HS-5 (cell line): ENCODE measurements at places on chromosomes 2 and 18.

DNA sequence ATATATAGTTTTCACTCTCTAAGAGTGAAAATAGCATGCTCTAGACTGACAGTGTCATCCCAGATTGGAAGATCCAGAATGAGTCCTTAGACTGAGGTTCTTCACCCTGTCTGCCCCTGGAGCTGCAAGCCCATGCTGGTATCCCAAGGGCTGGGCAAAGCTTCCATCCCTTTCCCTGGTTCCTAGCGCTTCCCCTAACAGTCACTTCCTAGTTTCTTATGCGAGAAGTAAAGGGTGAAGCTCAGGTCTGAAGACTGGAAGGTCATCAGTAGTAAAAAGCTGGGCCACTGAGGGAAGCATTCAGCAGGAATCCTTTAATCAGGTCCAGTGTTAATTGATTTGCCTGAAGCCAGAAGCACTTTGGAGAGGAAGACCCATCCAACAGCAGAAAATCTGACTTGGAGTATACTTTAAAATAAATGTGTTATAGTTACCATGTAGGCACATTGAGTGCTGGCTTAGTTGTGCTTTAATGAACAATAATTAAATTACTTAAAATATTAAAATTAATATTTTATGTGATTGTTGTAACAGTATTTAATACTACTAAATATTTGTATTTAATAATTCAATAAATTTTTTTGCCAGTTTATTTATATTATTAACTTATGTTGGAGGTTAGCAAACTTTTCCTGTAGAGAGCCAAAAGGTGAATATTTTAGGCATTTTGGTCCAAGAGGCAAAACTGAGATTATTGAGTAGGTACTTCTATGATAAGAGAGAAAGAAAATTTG is 237.9 kb downstream of the FHOD3 start:
- DNase-seq = no peak

GRCh38 chr18:51120809-51121596 is 76.5 kb downstream of the MEX3C start:
- no peak for DNase-seq

DNA sequence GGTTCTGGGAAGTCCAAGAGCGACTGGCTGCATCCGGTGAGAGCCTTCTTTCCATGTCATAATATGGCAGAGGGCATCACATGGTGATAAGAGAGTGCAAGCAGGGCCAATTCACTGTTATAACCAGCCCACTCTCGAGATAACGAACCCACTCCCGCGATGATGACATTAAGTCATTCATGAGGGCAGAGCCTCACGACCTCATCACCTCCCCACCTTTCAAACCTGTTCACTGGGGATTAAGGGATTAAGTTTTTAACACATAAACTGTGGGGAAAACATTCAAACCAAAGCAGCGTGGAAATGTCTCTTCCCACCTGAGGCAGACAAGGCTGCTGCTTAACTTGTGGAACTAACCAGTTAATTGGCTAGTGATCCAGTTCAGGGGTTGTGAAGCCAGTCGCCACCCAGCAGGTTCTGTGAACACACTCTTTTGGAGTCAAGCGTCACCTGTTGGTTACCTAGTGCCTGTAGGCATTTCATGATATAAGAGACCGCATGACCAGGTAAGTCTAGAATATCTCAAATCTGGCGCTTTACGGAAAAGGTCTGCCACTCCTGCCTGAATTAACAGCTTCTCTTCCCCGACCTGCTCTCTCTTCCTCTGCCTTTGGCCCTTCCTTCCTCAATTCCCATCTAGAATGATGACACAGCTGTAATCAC is 54.3 kb downstream of the EDAR start:
- no peak for DNase-seq

GRCh38 chr18:44889111-44889510 is 208.4 kb downstream of the SETBP1 start:
- no peak for DNase-seq

DNA sequence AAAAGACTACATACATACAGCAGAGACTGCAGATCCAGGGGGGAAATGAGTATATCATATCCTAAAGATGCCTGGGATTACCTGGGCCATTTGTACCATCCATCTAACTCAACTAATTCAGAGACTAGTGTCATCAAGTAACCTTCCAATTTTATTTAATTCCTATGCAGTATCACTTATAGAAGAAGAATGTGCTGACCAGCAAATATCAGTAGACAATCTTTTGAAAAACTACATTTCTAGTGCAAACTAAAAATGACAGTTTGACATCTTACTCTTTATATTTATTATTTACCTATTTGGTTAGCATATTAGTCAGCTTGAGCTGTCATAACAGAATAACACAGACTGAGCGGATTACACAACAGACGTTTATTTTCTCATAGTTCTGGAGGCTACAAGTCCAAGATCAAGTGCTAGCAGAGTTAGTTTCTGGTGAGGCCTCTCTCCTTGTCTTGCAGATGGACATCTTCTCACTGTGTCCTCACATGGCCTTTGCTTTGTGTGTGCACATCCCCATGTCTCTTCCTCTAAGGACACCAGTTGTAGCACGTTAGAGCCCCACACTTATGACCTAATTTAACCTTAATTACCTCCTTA is 47.0 kb downstream of the NCKAP5 start:
- no peak for DNase-seq

GRCh38 chr2:108594982-108595464 is 60.8 kb downstream of the LIMS1 start:
- DNase-seq = peak; percentile 93

DNA sequence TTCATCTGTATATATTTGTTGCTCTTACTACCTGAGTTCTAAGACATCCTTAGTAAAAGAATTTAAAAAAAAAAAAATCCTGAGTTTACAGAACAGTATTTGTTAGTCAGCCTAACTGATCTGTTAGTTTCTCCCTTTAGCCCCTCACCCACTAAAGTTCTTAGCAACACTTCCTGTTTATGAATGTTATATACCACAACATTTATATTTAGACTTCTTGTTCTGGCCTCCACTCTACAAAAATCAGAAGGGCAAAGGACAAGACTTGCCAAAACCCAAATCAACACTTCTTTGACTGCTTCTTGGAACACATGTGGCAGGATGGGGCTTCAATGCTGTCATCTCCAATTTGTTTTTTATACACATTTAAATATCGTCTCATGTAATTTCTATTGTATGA is 71.1 kb downstream of the MGAT5 start:
- no peak for DNase-seq

GRCh38 chr2:178477443-178478129 is 814 bp downstream of the FKBP7 start:
- DNase-seq = no peak

- no peak for DNase-seq
These were observed 752.6 kb upstream of the ID2 start for GRCh38 chr2:7929281-7929680.

DNA sequence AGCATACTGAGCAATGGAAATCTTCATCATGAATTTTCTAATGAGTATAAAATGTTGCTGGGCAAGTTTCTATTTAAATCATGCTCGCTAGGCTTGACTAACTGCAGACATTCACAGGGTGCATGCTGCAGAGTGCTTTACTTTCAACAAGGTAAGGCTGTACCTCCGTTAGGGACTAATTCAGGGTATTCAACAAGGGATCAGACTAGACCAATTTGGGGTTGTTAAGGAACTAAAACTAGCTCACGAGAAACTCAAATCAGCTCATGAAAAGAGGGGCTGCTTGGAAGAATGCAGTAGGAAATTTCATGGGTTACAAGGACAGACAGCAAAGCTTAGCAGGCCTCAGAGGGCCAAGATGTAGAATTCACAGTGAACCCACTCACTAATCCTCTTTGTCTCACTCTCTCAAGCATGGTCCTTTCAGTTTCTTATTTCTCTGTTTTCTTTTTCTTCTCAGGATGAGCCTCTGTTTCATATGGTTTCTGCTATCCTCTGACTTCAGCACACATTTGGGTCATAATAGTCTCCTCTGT is 2.2 kb downstream of the MYO3B start:
- no peak for DNase-seq

GRCh38 chr2:116724550-116724949 is 1089.9 kb upstream of the DDX18 start:
- no peak for DNase-seq

DNA sequence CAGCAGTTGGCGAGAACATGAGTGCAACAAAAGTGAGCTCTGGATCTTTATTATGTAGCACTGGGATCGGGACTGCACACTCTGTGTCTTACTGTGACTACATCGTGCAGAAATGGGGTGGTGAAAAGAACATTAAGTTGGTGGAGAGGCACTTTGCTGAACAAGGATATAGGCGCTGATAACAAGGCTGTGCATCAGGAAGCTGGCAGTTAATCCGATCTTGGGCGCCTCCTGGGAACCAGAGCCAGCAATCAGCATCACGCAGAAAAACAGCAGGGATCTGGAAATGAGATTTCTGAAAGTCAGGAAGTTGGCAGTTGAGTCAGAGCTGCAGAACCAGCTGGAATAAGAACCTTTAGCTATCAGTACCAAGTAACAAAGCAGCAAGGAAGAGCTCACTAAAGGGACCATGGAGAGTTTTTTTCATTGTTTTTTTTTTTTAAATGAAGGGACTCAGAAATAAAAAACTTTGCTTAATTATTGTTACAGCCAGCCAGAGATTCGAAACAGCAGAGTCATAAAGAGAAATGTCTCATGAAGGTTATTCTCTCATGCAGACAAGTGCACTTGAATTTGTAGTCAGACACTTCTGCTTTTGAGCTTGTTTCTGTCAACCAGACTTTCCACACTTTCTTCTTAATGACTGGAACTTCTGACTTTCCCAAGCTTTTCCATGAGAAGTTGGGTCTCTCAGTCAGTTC is 22.8 kb upstream of the MYO3B start:
- no peak for DNase-seq

DNA sequence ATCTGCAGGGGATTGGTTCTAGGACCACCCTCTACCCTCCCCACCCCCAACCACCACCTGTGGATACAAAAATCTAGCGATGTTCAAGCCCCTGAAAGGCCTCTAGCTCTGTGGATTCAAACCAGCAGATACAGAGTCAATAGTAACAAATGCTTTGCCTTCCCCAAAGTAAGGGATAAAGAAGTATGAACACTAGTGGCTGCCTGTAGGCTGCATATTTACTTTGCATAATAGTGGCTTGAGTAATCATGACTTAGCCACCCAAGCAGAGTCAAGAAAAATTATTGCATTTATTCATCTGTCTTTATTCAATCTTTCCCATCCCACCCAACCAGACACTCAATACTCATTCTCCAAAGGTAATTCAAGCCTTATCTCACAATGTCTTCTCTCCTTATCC is 43.8 kb downstream of the SOCS6 start:
- no peak for DNase-seq

DNA sequence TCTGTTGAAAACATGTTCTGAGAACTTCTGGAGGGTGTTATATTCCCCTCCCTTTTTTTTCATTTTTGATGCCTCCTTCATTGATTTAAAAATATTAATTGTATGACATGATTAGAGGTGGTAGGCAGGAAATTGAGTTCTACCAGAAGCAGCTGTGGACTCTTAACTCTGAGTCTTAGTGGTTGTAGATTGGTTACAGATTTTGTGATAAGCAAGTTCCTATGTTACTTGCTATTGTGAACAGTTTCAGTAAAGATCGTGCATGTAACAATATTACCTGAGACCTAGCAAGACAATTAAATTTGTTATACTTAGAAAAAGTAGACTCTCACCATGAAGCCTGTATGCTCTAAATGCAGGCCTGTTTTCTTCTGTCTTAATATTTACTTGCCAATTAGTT is 88.1 kb downstream of the PRPF40A start:
- no peak for DNase-seq

DNA sequence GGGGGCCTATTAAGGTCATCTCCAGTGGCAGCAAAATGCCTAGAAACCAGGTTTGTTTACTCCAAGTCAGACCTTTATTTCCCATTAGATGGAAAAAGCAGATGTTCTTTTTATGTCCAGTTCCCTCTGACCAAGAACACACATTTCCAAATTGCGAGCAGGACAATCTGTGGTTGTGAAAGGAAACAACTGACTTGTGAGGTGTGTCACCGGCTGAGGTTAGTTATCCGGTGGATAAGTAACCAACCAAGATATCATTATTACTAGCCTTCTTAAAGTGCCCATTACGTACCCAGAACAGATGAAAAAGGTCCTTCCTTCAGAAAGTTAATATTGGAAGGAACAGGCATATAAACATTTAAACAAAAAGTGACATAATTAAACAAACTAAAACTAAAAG is 112.9 kb downstream of the THADA start:
- no peak for DNase-seq

DNA sequence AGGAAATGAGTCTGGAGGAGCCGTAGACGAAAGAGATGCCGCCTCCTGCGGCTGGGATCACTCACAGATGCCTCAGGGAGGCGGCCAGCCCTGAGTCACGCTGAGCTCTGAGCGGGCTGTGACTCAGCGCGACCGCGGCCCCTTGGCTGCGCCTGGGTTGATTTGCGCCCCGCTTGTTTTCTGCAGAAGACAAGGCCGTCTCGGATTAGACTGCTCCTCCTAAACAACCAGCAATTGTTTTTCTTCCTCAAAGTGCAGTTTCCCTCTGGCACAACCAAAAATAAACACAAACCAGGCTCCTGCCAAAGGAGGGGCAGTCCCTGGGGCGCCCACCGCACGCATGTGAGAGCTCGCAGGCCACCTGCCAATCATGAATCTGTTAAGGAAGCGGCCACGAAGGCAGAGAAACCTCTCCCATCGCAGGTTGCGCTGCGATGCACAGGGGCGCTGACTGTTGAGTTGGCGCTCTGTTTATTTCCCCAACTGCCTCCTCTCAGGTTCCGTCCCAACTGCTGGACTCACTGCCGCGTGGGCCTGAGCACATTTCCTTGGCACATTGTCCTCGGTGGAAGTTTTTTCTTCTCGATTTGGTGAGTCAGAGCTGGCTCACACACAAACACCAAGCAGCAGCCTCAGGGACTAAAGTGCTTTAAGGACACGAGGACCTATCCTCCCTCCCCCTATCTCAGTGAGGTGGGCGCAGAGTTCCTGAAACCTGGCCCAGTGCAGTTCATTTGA is 85.2 kb upstream of the NDUFV2 start:
- peak; percentile 69 for DNase-seq

GRCh38 chr18:41396211-41396610 is 558.8 kb upstream of the PIK3C3 start:
- no peak for DNase-seq

GRCh38 chr18:63788447-63789096 is 13.4 kb downstream of the SERPINB7 start:
- peak; percentile 80 for DNase-seq

DNA sequence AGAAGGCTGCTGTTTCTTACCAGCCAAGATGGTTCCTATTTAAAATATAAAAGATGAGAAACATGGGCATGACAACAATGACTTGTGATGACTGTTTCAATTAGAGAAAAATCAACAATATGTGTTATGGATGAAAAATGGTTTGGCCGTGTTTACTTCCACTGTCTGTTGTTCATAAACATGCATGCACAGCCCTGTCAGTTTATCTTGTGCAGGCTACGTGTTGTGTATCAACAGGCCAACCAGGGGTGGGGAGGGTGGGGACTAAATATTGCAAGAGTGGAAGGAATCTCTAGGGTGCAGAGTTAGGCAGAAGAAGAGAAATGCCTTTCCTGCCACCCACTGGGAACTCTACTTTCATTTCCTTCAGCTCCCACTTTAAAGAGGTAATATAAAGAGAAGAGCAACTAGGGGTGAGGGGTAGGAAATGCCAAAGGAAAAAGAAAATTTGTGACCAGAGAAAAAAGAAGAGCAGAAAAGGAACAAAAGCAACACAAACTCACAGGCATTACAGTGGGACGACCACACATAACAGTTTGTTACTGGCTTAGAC is 116.8 kb upstream of the MEIS1 start:
- DNase-seq = no peak
